Stimulated activated CD8-positive, alpha-beta memory T cell treated with anti-CD3 and anti-CD28 coated beads, Interleukin-12 subunit alpha, Interleukin-12 subunit beta, amount 100 ng/mL, for 1 hour (primary cell): ENCODE measurements at places on chromosomes 13 and 19.

- no peak for DNase-seq
Observed at GRCh38 chr13:101522607-101523006, 70.1 kb downstream of the ITGBL1 start.

DNA sequence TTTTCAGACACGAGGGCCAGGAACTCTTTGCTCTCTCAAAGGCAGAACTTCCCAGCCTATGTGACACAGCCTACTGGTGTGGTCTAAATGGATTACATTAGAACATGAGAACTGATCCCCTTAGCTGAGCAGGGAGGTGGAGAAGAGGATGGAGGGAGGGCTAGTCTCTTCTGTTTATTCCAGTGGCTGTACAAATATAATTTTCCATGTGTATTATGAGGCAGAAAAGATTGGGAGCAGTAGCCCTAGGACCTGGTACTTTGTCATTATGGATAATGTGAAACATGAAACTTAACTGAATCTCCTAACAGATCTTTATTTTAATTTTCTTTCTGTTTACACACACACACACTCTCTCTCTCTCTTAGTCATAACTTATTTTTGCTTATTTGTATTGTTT is 82.1 kb downstream of the WDFY2 start:
- DNase-seq = no peak

GRCh38 chr13:33076001-33076992 is 60.1 kb downstream of the KL start:
- DNase-seq = no peak

DNA sequence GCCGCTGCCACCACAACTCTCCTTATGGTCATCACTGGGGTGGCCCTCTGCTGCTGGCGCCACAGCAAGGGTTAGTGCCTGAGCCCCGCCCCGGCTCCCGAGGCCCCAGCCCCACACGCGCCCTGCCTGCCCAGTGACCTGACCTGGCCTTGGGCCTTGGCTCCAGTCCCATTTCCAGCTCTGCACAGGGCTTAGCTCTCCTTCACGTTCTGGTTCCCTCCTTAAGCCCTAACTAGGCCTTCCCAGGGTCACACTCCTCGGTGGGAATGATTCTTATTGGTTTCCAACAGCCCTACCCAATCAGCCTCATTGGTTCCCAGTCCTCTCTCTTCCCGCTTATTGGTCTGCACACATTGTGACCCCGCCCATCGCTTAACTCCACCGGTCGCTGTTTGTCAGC is 5.8 kb downstream of the KIRREL2 start:
- DNase-seq = no peak

- DNase-seq = no peak
Observed at GRCh38 chr13:100532090-100532766, 56.4 kb downstream of the GGACT start.

GRCh38 chr19:42114412-42114811 is 17.8 kb downstream of the POU2F2 start:
- DNase-seq = no peak

DNA sequence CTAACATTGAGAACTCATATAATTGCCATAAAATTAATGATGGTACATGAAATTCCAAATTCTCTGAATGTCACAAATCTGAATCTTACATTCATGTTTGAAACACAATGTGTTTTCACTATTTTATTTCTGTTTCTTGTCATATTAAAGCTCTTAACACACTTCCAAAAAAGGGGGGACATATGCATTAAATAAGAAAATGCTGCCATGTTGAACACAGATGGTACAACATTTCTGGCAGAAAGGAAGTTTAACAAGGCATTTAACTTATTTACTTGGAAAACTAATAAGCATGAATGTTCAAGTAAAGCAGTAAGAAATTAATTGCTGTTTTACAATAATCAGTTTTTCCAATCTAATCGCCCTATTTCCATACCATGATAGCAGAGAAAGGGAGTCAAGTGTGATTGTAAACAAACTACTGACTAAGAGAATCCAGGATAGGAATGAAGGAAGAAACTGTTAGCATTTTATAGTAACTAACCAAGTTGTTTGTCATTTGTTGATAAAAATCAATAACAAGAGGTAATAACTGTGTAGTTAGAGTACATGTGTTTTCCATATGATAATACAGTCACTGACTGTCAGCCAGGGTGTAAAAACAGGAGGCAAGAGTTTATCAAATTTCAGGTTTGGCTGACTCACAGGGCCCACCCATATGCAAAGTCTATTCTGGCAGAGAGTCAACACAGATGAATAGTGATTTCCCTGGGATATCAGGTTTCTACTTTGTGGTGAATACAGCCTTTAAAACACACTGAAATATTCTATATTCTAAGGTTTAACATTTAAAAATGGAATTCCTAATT is 5.7 kb upstream of the FOXO1 start:
- no peak for DNase-seq

GRCh38 chr13:44221657-44222056 is 152.0 kb upstream of the SERP2 start:
- no peak for DNase-seq
